ENCODE measurements at places on chromosomes 3 and 15.
A peak's percentile ranks its signal among the peaks of the same experiment; 100 is the strongest.

GRCh38 chr3:74883222-74883621, 268.8 kb upstream of the CNTN3 start:
- DNase-seq = no peak

GRCh38 chr3:107063351-107063750, 313.9 kb upstream of the CCDC54 start:
- peak; percentile 56 for DNase-seq

DNA sequence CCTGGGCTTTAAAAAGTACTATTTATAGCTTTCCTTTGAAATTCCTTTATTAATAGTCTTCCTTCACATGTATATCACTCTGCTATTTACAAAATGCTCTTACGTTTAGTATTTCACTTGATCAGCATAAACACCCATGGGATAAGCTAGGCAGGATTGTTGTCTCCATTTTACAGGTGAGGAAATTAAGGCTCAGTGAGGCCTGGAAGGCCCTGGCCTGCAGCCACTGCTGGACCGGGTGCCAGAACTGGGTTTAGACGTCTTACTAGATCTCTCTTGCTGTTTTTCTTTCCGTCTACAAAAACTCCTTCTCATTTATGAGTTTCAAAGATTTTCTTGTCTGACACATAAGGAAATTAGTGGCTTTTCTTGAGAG, 236.4 kb downstream of the LPP start:
- no peak for DNase-seq

- DNase-seq = no peak
Observed at GRCh38 chr3:38763569-38763968, 52.4 kb downstream of the SCN10A start.

GRCh38 chr3:7565574-7565973, 704.7 kb downstream of the GRM7 start:
- DNase-seq = no peak

DNA sequence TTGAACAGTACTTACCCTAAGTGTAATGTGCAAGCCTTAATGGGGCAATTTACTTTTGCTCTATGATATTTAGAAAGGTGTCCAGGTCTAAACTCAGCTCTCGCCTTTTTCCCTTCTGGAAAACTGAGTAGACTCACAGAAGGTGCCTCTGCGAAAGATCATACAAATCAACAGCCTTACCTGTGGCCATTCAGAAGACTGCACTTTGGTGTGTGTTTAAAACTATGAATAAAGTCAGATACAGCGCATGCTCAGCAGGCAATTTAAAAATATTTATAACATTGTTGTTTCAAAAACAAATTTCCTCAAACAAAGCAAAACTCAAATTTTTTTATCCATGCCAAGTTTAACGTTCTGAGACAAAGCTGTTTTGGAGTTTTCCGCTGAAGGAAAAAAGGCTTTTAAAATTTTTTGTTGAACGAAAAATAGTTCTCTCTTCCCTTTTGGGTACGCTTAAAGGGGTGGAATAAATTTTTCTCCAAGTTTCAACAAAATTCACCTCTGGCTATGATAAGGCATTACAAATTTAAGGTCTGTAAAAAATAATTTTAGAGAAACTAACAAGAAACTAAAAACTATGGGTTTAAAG, 156.3 kb downstream of the TIGIT start:
- no peak for DNase-seq

GRCh38 chr3:123841476-123842238, 42.5 kb downstream of the MYLK start:
- DNase-seq = peak; percentile 49

DNA sequence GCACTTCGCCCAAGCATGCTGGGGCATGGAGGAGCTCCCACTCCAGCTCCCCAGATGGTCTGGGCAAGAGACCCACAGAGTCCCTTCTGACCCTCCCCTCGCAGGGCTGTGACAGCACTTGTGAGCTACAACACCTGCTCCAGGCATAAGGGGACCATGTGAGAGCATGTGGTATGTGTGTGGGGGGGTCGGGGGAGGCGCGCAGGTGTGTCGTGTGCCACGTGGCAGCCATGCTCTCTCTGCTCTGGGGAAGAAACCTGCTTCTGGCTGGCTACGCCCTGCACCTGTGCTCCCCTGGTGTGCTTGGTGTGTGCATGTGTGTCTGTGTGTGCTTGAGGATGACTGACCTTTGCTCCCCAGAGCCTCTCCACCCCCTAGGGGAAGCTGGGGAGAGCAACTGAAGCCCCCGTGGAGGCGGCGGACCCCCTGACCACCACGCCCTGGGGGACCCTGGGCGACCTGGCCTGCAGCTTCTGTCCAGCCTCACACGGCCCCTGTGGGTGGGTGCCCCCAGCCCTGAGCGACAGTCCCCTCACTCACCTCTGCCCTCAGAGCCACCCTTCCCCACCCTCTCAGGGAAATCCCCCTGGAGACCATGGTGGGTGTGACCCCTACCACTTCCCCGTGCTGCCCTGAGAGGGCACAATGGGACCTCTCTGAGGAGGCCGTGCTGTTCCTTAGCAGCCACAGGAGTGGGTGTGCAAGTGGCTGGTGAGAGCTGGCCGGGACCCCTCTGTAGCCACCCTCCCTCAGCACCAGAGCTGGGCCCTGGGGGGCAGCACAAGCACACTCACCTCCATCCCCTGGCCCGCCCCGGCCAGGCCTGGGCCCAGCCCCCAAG, 16.6 kb upstream of the SEC13 start:
- DNase-seq = no peak

GRCh38 chr3:196684548-196685407, 27.3 kb downstream of the CEP19 start:
- peak; percentile 13 for DNase-seq

DNA sequence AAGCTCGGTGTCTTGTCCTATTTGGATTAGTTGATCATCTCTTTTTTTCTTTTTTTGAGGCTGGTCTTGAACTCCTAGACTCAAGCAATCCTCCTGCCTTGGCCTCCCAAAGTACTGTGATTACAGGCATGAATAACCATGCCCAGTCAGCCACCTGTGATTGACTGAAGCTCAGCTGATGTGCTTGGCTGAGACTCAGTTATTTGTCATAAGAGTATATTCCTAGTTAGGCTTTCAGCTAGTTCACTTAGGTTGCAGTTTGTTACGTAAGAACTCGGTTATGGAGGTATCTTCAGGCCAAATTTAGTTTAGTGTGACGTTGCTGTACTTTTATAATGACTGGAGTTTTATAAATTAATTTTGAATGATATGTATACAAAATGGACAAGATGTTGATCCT, 365.0 kb downstream of the SV2B start:
- no peak for DNase-seq

GRCh38 chr15:69585937-69586336, 133.3 kb downstream of the RPLP1 start:
- DNase-seq = peak; percentile 63

Data from NCI-H226 (cell line).